ENCODE measurements at places on chromosomes 4 and X.

DNA sequence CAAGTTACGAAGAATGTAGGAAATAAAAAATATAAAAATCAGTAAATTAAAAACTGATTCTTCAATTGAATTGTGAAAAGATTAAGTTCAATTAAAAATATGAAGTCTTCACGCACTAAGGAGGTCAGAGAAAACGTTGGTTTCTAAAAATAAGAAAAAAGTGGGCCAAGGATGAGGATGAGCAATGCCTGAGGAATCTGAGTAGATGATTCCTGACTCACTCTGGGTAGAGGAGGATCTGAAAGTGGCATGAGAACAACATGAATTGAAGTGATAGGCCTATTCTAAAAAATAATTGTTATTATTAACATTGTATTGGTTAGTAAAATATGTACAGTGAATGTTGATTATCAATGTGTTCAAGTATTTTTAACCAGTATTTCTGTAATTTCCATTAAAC is 444.2 kb downstream of the GRIA2 start:
- no peak for DNase-seq

DNA sequence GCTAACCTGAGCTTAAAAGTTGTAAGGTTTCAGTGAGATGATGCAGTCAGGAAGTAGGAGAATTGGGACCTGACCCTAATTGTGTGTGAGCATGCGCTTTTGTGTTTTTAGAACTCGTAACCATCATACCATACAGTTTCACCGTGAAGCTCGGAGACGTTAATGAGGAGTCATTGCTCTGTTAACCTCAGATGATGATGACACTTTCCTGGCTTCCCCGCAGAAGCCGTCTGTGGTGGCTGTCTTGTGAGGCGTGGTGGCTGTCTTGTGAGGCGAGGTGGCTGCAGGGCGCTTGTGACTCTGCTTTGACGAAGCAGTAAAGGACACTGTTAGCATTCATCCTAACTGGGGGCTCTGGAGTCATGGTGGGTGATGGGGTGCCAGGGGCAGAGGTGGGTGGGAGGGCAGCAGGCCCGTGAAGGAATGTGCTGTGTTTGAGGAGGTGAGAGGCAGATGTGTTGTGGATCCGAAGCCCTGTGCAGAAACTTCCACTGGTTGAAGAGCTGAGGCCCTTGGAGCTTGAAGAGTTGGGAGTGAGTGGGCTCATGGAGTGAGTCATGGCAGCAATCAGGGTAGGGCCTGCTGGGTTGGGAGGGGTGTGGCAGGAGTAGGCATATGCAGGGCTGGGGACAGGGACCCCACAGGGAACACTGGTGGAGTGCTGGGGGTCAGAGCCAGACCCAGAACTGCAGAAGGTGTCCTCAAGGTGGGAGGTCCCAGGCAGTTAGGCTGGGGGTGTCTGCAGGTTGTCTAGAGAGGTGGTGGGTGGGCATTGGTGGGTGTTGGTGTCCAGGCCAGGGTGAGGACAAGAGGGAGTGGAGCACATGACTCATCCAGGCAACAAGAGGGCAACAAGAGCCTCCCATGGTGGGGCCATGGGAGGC is 57.4 kb downstream of the NSD2 start:
- DNase-seq, result peak; percentile 78

DNA sequence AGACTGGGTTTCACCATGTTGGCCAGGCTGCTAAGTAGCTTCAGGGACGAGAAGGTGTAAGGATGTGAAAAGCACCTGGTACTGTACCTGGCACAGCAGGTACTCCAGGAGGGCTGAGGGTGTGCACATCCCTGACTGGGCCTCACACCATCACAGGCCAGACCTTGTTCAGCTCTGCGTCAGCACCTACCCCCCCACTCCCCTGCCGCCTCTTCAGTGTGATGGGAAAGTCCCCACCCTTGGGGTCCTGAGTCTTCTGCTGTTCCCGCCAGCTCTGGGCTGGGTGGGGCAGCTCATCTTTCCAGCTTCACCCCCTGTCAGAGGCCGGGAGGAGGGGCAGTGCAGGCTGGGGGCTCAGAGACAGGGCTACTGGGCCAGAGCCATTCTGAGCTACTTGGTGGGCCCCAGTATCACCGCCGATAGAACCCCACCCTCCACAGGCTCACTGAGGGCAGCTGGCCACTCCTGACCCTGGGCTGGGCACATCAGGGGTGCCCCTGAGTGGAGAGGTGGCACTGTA is 6.7 kb upstream of the SH3BP2 start:
- DNase-seq, result no peak

DNA sequence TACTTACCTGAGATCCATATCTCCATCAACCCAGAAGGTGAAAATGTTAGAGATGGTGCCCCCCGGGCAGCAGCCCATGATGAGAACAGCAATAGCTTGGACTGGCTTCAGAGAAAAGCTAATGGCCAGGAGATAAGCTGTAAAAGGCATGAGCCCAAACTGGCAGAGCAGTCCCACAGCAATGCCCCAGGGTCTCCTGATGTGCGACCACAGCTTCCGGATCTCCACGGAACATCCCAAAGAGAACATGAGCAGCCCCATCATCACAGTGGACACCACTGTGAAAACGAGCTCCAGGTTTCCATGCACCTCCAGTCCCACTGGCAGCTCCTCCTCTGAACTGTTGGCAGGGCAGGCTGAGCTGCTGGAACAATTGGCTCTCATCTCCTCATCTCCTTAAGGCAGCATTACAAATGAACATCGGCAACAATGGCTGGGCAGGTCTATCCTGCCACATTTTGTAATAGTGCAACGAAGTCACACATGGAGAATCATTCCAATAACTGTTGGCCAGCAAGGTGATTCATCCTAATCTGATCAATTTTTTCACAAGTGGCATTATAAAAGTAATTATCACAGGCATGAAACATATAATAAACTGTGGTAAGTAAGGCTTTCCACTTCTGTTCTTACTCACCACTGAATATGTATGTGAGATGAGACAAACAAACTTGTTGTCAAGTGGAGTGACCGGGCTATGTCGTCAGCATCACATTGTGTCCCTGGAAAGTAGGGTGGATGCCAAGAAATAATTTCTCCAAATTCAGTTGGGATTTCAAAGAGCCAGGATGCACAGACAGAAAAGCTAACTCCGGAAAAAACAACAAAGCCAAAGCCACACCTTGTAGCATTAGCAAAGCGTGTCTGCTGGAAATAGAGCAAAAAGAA is at the start of gene SLC10A6:
TSS of gene SLC10A6 (minus strand) at position 653 of the 888 bp plus-strand sequence. CDS start at position 384, 269 bp downstream.
- no peak for DNase-seq

DNA sequence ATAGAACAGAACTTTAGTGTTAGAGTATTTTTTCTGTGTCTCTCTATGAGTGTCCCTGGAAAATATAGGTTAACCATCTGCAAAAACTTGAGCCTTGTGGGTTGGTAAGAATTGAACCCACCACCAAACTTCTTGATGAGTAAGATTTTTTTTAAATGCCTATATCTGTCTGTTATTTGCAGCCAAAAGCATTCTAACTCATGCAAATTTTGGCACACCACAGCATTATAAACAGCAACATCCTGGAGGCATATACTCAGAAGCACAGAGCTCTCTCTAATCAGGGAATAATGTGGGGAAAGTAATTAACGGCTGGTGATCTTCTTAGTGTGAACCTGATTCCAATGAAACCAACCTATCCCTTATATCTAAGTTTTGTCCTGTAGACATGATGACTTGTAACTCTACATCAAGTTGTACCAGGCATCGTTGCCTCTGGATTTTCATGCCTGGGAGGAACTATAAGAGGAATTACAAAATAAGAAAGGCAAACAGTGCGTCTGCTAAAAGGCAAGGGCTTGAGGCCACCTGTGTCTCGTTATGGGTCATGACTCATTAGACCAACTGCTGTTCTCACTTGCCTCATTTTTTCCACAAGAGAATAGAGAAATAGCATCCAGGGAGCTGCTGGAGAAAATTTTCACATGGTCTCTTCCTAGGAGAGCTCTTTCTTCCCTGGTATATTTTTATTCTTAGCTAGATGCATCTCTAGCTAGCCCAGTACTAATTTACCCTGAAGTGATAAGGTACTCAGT is 202.4 kb downstream of the CHIC2 start:
- no peak for DNase-seq

GRCh38 chrX:14361435-14361834 is 167.9 kb upstream of the GLRA2 start:
- no peak for DNase-seq

- DNase-seq, result no peak
These were observed 24.7 kb downstream of the PACRGL start for GRCh38 chr4:20724915-20725314.

- no peak for DNase-seq
These were observed 1650.6 kb upstream of the IGFBP7 start for GRCh38 chr4:58760737-58761136.

DNA sequence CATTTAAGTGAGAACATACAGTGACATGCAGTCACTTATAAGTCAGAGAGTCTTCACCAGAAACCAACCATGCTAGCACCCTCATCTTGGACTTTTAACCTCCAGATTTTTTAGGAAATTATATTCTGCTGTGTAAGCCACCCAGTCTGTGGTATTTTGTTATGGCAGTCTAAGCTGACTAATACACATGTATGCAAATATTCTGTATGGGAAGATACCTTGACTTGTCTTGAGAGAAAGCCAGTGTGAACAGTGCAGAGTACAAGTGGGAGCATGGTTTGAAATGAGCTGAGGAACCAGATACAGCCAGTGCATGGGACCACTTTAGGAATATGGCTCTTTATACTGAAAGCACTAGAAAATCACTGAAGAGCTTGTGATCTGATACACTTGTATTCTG is 110.4 kb upstream of the MAP9 start:
- DNase-seq, result no peak

DNA sequence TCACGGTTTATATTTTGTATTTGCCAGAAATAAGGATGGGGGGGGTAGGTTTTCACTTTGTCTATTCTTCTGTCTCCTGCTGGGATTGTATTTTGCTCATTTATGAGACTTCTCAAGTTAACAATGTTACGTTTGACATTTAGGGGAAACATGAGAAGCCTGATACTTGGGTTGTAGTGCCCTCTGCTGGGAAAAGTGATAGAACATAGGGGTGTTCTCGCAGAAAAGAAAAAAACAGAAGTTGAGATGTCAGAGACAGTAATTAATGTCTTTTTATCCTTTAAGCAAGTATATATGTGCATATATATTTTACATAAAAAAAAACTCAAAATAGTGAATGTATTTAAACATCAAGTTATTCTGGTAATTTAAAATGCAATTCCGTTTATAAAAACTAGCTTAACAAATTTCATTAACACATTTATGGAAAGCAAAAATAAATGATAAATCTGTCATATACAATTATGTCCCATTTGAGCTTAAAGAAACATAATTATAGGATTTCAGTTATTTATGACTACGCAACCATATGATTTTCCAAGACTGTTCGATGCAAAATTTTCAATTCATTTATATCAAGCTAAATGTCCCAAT is 46.0 kb upstream of the TMPRSS11F start:
- peak; percentile 84 for DNase-seq

- DNase-seq, result peak; percentile 87
These were observed 543 bp downstream of the ELF2 start for GRCh38 chr4:139176302-139177048.

GRCh38 chrX:102345916-102346315 is 93.9 kb downstream of the NXF2B start:
- DNase-seq, result peak; percentile 64
